NCI-H226 (cell line): ENCODE measurements at places on chromosomes 5 and 9.

- DNase-seq, result peak; percentile 65
These were observed 36.7 kb downstream of the NFIB start for GRCh38 chr9:14277244-14277643.

- DNase-seq, result no peak
These were observed 42.5 kb downstream of the GOLPH3 start for GRCh38 chr5:32131604-32132003.

- no peak for DNase-seq
These were observed 7.0 kb downstream of the IGFBPL1 start for GRCh38 chr9:38417003-38417945.

- no peak for DNase-seq
These were observed 1381.5 kb upstream of the WWC1 start for GRCh38 chr5:166909926-166910325.

GRCh38 chr9:125805057-125805456 is 57.9 kb downstream of the PBX3 start:
- DNase-seq, result peak; percentile 82

- no peak for DNase-seq
These were observed 203.3 kb downstream of the SLIT3 start for GRCh38 chr5:169097374-169098326.
